ENCODE measurements at places on chromosomes 3 and 15.

- DNase-seq: no peak
These were observed 186.0 kb downstream of the NLGN1 start for GRCh38 chr3:173583496-173583895.

- no peak for DNase-seq
These were observed 3.2 kb upstream of the SIAH2 start for GRCh38 chr3:150765949-150766720.

DNA sequence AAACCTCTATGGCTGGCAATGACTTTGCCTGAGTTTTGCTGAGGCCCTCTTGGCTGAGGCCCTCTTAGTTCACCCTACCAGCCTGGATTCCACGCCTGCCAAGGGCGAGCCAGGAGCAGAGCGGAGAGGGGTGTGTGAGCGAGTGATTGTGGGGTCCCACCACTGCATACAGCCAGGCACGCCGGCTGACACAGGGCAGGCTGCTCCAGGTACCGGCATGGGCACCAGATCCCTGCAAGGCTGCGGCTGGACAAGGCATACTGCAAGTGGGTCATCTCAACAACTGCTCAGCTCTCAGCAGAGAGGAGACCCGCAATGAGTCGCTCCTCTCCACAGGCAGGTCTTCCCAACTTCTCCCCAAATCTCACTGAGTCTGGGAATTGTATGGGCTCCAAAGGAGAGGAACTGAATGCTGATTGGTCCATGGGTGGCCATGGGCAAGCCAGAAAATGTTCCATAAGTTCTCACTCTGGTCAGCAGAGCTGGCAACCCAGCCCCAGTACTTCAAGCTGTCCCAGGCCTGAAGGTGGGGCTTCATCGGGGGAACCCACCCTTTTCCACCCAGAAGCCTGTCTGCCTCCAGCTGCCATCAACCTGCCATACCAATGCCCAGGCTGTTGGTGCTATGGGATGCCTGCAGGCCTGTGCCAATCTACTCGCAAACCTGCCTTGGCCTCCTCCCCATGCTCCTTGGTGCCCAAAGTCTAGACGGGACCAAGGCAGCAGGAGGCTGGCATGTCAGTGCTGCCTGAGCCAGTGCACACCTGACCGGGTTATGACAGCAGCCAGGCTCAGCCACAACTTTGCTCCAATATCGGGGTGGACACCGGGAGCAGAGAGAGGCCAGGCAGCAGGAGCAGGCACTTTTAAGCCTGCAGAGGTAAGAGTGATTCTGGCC is 1273.6 kb upstream of the GBE1 start:
- DNase-seq: no peak

DNA sequence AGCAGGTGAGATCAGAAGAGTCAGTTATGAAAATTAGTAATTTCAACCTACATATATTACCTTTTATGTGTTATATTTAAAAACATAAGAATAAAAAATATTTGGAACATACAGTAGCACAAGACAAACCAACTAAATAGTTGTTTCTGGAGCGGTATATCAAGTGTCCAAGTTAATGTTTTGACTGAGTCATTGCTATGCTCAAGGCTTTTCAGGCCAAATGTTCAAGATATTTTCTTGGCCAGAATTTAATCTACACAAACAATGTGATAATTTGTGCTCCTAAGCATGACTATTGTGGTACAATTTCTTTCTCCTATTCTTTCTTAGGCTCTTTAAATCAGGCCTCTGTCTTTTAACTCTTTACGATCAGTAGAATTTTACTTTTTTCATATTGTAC is 412.4 kb downstream of the RAP2B start:
- no peak for DNase-seq

GRCh38 chr15:55318588-55319494 is at the start of the genes PIGB and PIGBOS1:
Gene PIGB, plus strand, starts transcription at chr15:55319222. Its CDS starts 29 bp downstream, at chr15:55319251.
Gene PIGBOS1, minus strand, starts transcription at chr15:55319123. Its CDS starts 1,331 bp downstream, at chr15:55317792.
- DNase-seq: peak; percentile 94

DNA sequence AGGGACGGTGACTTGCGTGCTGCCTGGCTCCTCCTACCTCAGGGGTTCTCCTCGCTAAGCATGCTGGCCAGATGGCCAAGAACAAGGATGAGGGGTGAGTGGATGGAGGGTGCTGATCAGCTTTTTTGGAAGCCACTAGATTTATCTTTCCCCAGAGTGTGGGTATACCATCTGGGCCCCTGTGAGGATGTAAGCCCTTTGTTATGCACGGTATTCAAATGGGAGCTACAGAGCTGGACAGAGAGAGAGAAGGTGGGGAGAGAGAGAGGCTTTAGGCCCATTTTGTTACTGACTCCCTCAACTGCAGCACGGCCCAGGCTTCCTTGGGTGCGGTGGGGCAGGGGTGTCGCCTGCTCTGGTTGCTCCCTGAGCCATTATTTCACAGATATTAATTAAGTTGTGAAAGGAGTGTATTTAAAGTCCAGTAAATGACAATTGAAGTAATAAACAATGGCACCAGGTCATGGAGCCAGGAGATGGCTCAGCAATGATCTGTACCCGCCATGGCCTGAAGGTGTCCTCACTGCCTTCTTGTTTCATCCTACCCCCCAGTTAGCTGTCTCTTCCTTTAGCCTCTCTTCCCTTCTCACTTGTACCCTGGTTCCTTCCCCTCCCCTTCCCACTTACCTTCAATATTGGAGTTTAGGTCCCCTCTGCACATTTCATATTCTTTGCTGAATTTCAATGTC is 158.0 kb downstream of the CLSTN2 start:
- DNase-seq: no peak

GRCh38 chr15:36370731-36371112 is 208.7 kb upstream of the CDIN1 start:
- DNase-seq: no peak

DNA sequence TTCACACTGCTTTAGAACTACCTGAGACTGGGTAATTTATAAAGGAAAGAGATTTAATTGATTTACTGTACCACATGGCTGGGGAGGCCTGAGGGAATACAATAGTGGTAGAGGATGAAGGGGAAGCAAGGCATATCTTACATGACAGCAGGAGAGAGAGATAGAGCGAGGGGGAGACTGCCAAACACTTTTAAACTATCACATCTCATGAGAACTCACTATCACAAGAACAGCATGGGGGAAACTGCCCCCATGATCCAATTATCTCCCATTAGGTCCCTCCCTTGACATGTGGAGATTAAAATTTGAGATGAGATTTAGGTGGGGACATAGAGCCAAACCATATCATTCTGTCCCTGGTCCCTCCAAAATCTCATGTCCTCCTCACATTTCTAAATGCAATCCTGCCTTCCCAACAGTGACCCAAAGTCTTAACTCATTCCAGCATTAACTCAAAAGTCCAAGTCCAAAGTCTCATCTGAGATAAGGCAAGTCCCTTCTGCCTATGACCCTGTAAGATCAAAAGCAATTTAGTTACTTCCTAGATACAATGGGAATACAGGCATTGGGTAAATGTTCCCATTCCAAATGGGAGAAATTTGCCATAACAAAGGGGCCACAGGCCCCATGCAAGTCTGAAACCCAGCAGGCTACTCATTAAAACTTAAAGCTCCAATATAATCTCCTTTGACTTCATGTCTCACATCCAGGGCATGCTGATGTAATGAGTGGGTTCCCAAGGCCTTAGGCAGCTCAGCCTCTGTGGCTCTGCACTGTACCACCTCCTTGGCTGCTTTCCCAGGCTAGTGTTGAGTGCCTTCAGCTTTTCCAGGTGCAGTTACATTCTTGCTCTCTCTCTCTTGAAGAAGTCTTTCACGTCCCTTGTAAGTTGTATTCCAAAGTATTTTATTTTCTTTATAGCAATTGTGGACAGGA is 481.7 kb upstream of the TGFBR2 start:
- DNase-seq: no peak

GRCh38 chr3:156577736-156578135 is 22.8 kb upstream of the SSR3 start:
- DNase-seq: no peak

DNA sequence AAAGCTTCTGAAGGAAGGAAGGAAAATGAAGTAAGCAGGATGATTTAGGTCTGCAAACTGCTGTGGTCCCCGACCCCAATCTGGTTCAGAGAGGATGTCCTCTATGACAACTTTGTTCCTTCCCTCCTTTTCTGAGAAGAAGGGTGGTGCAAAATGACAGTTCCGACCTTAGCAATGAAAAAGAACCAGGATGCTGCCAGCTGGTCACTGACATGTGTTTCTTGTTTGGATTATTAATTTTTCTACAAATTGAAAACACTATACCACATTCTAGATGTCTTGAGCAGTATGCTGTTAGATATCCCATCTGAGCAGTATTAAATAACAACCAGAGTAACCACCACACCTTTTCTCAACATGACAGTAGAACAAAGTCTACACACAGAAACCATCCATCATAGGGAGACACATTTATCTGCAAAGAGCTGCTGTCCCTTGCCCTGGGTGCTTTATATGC is 27.5 kb downstream of the CDCP1 start:
- DNase-seq: no peak

DNA sequence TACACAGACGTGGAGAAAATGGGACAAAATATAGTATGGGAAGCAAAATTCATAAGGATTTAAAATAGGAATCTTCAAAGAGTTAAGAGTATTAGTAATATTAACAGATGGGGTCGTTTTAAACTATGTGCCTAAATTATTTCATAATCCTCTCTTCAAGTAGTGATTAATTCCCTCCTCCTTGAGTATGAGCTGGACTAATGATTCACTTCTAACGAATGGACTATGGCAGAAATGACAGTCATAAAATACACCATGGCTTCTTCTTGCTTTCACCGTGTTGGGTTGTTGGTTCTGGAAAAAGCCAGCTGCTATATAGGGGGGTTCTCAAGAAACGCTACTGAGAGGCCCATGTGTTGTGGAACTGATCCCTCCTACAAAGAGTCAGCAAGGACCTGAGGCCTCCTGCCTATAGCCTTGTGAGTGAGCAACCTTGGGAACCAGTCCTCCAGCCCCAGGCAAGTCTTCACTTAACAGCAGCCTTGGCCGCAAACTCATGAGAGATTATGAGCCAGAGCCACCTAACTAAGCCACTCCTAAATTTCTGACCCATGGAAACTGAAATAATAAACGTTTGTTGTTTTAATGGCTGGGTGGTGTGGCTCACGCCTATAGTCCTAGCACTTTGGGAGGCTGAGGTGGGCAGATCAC is 64.8 kb upstream of the ABHD2 start:
- DNase-seq: no peak

GRCh38 chr3:68893600-68894239 is 38.6 kb downstream of the TAFA4 start:
- DNase-seq: no peak

DNA sequence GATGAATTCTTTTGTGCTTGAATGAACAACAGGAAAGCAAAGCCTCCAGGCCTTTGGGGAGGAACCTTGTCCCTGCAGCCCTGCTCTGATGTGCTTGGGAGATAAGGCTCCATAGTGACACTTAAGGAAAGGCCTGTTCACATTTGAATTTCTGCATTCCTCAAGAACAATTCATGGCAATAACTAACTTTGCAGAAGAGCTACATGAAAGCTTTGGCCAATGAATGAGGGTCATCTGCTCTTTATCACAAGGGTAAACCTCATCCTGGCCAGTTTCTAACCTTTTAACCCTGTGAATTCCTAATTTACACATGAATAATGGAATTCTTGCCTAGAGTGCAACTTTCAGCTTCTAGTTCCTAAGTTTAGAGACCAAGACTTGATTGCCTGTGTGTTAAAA is 5.6 kb downstream of the PRTG start:
- DNase-seq: peak; percentile 31

DNA sequence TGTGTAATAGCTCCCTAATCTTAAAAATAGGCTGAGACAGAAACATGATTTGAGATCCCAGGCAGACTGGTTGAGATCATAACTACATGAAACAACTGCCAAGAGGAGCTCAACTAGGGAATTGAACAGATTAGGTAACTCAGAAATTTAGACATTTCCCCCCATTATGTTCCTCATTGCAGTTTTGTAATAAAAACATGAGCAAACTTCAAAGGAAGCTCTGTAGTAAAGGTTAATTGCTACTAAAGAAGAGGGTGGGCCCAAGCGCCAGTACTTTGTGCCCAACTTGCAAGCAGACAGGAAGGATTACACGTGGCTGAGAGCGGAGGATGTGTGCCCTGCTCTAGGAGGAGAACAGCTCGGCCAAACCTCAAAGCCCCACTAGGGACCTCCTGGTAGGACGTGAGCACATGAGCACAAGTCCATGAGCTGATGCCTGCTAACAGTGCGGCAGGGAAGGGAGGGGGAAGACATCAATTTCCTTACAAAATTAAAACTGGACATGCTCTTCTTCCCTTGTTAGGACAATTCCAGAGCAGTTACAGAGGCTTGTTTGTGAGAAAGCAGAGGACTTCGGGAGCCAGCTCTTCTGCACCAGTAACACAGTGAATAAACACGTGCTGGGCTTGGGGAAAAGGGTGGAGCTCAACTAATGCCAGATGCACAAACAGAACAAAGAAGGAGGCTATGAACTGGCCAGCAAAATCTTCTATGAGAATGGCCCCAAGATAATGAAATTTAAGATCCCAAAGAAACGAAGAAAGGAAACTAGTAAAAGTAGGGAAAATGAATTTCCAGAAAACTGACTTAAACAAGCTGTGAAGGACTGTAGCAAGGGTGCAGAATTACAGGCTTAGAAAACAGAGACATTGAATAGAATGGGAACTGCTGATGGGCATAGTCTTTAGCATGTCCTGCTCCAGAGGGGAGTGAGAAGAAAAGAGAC is 275.5 kb downstream of the MECOM start:
- peak; percentile 42 for DNase-seq

DNA sequence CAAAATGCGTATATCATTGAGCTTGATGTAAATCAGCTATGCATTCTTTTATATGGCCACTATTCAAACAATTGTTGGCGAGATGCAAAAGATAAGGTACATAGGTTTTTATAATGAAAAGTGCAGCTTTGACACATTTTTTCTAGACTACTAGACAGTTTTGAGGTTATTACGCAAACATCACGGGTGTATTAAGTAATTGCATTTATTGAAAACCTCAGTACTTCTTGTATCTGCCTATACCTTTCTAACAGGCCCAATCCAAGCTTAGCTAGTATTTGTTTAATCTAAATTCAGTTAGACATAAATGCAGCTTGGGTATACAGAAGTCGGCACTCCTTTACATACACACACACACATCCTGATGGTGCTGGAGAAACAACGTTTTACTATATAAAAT is 2.7 kb downstream of the SPESP1 start:
- no peak for DNase-seq

DNA sequence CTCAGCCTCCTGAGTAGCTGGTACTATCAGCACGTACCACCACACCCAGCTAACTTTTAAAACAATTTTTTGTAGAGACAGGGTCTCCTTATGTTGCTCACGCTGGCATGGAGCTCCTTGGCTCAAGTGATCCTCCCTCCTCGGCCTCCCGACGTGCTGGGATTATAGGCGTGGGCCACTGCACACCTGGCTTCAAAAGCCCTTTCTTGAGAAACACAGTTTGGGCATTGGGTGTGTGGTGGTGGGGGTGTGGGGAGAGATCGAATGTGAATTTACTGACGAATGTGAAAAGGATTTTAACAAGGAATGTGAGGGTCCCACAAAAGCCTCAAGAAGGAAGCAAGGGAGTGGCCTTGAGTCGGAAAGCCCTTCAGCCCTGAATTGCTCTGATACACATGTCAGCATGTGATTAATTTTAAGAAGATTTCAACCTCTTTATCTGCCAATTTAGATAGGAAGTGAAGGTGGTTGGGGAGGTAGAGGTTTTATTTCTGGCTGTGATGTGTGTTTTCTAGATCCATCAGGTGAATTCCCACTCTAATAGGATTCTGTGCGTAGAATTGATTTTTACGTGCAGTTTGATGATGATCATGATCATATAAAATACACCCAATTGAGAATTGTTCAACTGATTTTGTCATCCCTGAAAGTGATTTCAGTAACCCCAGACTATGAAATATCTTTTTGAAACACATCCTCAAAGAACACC is 1.1 kb downstream of the CCR4 start:
- no peak for DNase-seq

GRCh38 chr3:64316971-64317370 is 91.7 kb upstream of the PRICKLE2 start:
- DNase-seq: no peak

- no peak for DNase-seq
These were observed 156.1 kb downstream of the FBLN2 start for GRCh38 chr3:13705051-13705450.

Data from right kidney (tissue), 9 donors.